ENCODE measurements at places on chromosomes 6 and 20. TPM values are rescaled to one million over a fixed set of nuclear protein-coding genes. Genes with fewer than 3 reads are reported as not detected.

KCNK5 gene
- 1.4 TPM for total RNA-seq

NR2E1 gene
- not detected for total RNA-seq

VNN1 gene
- total RNA-seq: 0.52 TPM

CPNE5 gene
- total RNA-seq: 0.61 TPM

SMIM13 gene
- total RNA-seq: 7.0 TPM

ARMC2 gene
- 7.8 TPM for total RNA-seq

KAT14 gene
- 16.2 TPM for total RNA-seq

TAAR8 gene
- total RNA-seq: not detected

SCP2D1 gene
- total RNA-seq: not detected

RPP21 gene
- total RNA-seq: 110 TPM

MCHR2 gene
- total RNA-seq: not detected

FAM8A1 gene
- total RNA-seq: 21.9 TPM

- DNase-seq: peak; percentile 58
Observed at GRCh38 chr20:37522260-37523011, 1.4 kb downstream of the NNAT start.

- no peak for DNase-seq
Observed at GRCh38 chr6:18179770-18180356, 24.6 kb downstream of the KDM1B start.

DNA sequence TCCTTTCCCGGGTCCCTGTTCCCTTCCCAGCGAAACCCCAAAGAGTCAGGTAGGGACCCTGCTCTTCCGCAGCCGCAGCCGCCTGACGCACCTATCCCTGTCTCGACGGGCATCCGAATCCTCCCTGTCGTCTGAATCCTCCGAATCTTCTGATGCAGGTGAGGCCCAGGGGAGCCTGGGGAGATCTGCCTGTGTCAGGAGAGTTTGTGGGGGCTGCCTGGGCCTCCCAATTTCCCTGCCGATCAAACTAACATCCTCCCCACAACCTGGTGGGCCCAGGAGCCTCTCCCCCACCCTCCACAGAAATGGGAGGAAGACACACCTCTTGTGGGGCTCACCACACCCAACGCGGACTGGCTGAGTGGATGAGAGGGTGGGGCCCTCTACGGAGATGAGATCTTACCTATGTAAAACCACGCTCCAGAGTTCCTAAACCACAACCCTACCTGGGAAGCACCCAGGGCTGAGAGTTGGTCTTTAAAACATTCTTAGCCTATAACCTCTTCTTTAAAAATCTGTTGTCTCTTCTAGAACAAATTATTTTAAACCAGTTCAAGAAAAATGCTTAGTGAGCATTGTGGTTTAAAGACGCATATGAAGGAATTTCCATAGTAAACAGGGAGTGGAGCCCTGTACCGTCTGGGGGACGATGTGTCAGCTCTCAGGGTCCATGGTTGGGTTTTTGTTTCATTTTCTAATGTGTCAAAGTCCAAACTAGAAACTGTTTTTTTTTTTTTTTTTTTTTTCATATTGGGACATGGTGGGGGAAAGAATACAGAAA, 1.7 kb downstream of the CDC25B start:
- DNase-seq: peak; percentile 21

DNA sequence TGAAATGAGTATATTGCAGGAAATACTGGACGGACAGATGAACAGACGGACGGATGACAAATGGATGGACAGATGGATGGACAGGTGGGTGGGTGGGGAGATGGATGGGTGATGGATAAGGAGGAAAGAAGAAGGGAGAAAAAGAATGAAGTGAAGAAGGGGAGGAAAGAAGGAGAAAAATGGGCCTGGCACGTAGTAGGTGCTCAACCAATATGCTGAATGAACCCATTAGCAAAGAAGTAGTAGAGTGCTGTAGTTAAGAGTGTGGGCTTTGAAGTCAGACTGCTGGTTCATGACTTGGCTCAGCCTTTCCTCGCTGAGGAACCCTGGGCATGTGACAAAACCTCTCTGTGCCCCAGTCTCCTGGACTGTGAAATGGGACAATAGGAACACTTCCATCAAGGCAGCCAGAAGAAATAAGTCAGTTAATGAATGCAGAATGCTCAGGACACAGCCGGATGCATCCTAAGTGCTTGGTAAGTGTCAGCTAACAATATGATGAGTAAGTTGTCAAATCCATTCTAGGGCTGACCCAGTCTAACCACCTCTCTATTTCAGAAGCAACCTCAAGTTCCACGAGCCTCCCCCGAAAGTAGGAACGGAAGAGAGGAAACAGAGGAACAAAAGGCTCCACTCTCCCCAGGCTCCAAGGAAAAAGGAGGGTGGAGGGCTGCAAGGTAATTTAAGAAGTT, 37.9 kb downstream of the PREX1 start:
- no peak for DNase-seq

DNA sequence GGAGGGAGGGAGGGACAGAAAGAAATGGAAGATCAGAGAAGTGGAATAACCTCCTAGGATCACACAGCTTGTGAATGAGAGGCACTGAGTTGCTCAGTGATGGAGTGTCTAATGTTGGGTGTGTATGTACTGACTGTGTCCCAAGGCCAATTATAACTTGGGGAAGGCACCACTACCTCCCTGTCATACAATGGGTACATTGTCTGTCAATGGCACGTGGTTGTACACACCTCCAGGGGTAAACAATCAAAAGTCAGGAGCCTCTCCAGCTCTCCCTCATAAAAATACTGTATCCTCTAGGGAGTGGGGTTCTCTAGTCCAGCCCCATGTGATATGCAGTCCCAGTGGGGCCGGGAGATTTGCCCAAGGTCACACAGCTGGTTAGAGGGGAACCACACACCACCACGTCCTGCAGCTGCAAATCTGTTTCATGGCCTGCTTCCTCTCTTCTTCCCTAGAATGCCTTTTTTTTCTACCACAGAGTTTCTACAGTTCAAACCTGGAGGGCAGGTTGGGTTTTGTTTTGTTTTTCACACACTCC, 112.5 kb downstream of the SNX5 start:
- DNase-seq: no peak

DNA sequence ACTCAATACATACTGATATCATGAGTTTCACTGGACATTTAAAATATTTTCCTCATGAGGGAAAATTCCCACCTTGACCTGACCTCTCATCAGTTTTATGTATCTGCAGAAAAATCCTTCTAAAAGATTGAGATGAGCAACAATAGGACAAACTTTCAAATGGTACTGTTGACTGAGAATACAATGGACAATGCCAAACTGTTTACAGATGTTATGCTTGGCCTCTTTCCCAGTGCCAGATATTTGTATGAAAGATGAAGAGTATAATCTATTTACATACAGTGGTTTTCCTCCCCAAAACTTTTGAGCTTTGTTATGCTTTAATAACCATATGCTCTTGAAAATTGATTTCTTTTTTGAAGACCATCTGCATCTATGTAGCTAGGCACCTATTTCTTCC, 245.1 kb upstream of the RSPO3 start:
- no peak for DNase-seq

GRCh38 chr20:8568075-8568474, 436.0 kb downstream of the PLCB1 start:
- no peak for DNase-seq

- no peak for DNase-seq
Observed at GRCh38 chr20:32559753-32560380, 25.3 kb downstream of the NOL4L start.
